ENCODE measurements at places on chromosomes 4 and X.

GRCh38 chrX:53337101-53337500 lies 55.7 kb upstream of the IQSEC2 start:
- no peaks in the 10 kb centered on the region for H3K27me3 ChIP-seq
- no peaks in the 10 kb centered on the region for H3K4me1 ChIP-seq
- DNase-seq = no peak
- no peak overlapping the region for H3K27ac ChIP-seq
- no peak overlapping the region for H3K4me3 ChIP-seq

- H3K4me1 ChIP-seq = no peaks in the 10 kb centered on the region
- no peaks in the 10 kb centered on the region for H3K27me3 ChIP-seq
- H3K27ac ChIP-seq = no peak overlapping the region
- H3K36me3 ChIP-seq = no peaks in the 10 kb centered on the region
- no peak overlapping the region for H3K4me3 ChIP-seq
Measured at GRCh38 chrX:8083286-8083685, 87.8 kb downstream of the VCX2 start.

DNA sequence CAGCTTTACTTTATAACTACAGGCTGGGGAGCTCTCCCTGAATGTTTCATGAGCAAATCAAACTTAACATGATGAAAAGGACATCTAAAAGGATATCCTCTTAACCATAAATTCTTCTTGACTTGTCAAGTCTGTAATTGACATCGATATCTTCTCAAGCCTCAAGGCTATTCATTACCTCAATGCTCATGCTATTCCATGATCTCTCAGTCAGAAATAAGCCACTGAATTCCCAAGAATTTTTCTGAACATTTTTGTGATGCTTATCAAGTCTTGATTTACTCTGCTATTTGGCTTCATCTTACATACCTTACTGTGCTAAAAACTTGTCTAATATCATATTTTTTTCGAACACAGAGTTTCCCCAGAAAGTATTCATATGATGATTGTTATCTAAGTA lies 433.4 kb downstream of the PDGFC start:
- H3K4me3 ChIP-seq = no peak overlapping the region
- no peaks in the 10 kb centered on the region for H3K27me3 ChIP-seq
- H3K36me3 ChIP-seq = no peaks in the 10 kb centered on the region
- no peak for DNase-seq

DNA sequence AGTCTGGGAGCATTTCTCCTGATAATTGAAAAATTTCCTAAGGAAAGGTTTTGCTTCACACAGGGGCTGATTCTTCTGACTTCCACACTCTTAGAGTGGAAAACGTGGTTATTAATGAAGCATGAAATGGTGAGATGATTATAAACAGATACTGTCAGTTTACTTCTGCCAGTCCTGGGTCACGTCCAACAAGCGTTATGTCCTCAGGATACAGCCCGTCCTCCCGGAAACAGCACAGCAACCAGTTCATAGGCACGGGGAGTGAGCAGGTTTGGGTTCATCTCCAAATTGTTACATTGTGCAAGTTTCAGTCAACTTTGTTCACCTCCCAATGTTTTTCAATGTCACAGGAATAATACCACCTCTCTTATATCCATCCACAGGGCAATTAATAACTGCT lies 98.8 kb downstream of the NPNT start:
- H3K36me3 ChIP-seq = no peaks in the 10 kb centered on the region
- H3K27me3 ChIP-seq = no peaks in the 10 kb centered on the region
- H3K4me1 ChIP-seq = peaks cover 8% of the 10 kb centered on the region
- H3K4me3 ChIP-seq = no peak overlapping the region

DNA sequence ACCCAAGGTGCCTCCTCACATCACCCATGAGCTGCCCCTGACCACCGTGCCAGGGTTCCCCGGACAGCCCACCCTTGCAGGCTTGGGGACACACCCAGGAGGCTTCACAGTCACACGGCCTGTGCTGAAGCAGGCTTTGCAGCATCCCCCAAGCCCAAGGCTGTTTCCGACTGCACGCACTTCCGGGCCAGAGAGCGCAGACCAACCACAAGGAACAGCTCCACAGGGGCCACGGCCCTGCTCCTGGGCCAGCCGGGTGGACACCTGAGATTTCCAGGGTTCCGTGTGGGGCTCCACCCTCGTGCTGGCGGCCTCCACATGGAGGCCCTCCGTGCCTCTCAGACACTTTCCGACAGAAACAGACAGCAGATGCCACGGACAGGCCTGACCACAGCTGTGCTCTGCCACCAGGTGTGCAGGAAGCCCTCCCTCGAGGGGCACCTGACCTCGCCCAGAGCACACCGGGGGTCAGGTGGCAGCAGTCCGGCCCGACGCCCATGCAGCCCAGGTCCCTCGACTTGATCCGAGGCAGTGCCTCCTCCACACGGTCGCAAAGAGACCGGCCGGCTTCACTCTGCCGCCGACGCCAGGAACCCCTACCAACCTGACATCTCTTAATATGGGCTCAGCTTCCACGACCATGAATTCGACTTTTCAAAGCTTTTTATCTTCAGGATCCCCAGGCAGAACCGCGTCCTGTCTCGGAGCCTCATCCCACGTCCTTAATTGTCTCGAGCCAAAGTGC lies 8.0 kb downstream of the CTBP1 start:
- no peaks in the 10 kb centered on the region for H3K4me1 ChIP-seq
- H3K27ac ChIP-seq = no peak overlapping the region
- peaks cover 17% of the 10 kb centered on the region for H3K36me3 ChIP-seq
- H3K4me3 ChIP-seq = no peak overlapping the region
- no peaks in the 10 kb centered on the region for H3K27me3 ChIP-seq

DNA sequence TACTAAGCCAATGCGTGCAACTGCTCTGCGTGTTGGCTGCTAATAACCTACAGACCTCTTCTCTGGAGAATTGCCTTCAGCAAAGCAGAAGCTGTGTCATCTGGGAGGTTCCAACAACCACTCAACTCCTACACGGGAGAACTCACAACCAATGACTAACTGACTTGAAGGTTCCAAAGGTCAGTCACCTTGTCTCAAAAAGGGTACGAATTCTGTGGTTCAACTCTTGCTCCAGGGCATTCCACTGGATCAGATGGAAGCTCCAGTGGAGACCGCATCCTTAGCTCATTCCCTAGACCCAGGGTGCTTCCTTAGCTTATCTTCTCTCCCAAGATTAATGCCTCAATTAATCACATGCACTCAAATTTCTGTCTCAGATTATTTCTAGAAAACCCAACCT lies 222.7 kb downstream of the CHIC2 start:
- no peak overlapping the region for H3K4me3 ChIP-seq
- peaks cover 14% of the 10 kb centered on the region for H3K4me1 ChIP-seq
- no peaks in the 10 kb centered on the region for H3K27me3 ChIP-seq
- no peaks in the 10 kb centered on the region for H3K36me3 ChIP-seq

DNA sequence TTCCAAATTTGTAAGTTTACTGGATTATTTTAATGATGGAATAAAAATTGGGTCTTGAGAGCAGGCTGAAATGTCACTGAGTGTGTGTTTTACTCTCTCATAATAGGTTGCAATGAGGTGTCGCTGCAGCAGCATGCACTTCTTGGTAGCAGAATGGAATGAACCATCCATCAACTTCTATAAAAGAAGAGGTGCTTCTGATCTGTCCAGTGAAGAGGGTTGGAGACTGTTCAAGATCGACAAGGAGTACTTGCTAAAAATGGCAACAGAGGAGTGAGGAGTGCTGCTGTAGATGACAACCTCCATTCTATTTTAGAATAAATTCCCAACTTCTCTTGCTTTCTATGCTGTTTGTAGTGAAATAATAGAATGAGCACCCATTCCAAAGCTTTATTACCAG lies 2.6 kb downstream of the SAT1 start:
- H3K4me1 ChIP-seq = peaks cover 21% of the 10 kb centered on the region
- no peaks in the 10 kb centered on the region for H3K27me3 ChIP-seq
- no peaks in the 10 kb centered on the region for H3K36me3 ChIP-seq
- no peak overlapping the region for H3K4me3 ChIP-seq
- peak overlapping the region; percentile 23 for H3K27ac ChIP-seq
- DNase-seq = no peak

DNA sequence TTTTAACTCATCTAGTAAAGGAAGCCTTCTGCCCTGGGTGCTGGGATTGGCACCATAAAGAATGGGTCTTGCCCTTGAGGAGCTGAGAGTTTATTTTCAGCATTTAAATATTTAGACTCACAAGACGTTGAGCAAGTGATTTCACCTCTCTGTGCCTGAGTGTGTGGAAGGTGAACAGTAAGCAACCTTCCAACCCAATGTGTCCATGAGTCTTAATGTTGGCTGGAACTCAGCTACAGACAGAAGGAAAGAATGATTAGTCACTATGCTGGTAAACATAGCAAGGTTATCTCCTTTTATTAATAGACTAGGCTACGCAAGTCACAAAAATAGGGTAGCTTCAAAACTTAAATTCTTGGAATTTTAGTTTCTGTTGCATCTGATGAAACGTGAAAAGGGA lies 277.4 kb upstream of the GATB start:
- no peaks in the 10 kb centered on the region for H3K4me1 ChIP-seq
- no peaks in the 10 kb centered on the region for H3K27me3 ChIP-seq
- peak; percentile 7 for DNase-seq
- H3K36me3 ChIP-seq = no peaks in the 10 kb centered on the region
- no peak overlapping the region for H3K27ac ChIP-seq

- H3K36me3 ChIP-seq = no peaks in the 10 kb centered on the region
- H3K4me3 ChIP-seq = no peak overlapping the region
- no peaks in the 10 kb centered on the region for H3K4me1 ChIP-seq
- DNase-seq = no peak
- no peak overlapping the region for H3K27ac ChIP-seq
- H3K27me3 ChIP-seq = no peaks in the 10 kb centered on the region
Measured at GRCh38 chr4:6621556-6621927, 18.9 kb upstream of the MRFAP1 start.

- H3K27ac ChIP-seq = no peak overlapping the region
- H3K36me3 ChIP-seq = no peaks in the 10 kb centered on the region
- no peaks in the 10 kb centered on the region for H3K4me1 ChIP-seq
- DNase-seq = no peak
Measured at GRCh38 chrX:132776486-132777210, 181.8 kb downstream of the HS6ST2 start.

- H3K4me1 ChIP-seq = peaks cover 17% of the 10 kb centered on the region
- DNase-seq = peak; percentile 88
- H3K27ac ChIP-seq = peak overlapping the region; percentile 27
- H3K27me3 ChIP-seq = peaks cover 23% of the 10 kb centered on the region
- peak overlapping the region; percentile 96 for H3K4me3 ChIP-seq
- H3K36me3 ChIP-seq = peaks cover 16% of the 10 kb centered on the region
Measured at GRCh38 chr4:108166441-108167315, 2.1 kb downstream of the LEF1 start.

DNA sequence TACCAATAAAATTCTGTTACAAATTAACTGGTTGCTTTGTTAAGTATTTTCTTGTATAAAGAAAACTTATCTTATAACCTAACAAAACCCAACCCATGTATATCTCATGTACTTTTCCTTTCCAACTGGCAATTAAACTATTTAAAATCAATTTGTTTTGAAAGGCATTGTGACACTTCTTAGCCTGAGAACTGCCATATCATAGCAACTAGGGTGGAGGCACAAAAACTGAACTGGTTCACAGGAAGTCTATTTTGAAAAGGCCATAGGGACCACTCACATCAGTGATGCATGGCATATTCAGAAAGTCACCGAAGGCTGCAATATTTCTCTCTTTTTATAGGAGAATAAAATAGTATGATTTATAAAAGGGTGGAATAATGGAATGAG lies 40.5 kb upstream of the ARSJ start:
- H3K36me3 ChIP-seq = no peaks in the 10 kb centered on the region
- H3K27ac ChIP-seq = no peak overlapping the region
- H3K27me3 ChIP-seq = no peaks in the 10 kb centered on the region
- no peak overlapping the region for H3K4me3 ChIP-seq
- no peak for DNase-seq
- no peaks in the 10 kb centered on the region for H3K4me1 ChIP-seq

- no peak overlapping the region for H3K4me3 ChIP-seq
- DNase-seq = no peak
Measured at GRCh38 chr4:114674080-114674479, 75.5 kb downstream of the UGT8 start.

GRCh38 chr4:107896158-107896645 lies 35.1 kb upstream of the CYP2U1 start:
- no peaks in the 10 kb centered on the region for H3K36me3 ChIP-seq
- no peaks in the 10 kb centered on the region for H3K4me1 ChIP-seq
- DNase-seq = no peak
- no peaks in the 10 kb centered on the region for H3K27me3 ChIP-seq

- H3K36me3 ChIP-seq = no peaks in the 10 kb centered on the region
- peak; percentile 4 for DNase-seq
- peaks cover 7% of the 10 kb centered on the region for H3K4me1 ChIP-seq
Measured at GRCh38 chrX:63961964-63962363, 176.9 kb upstream of the ARHGEF9 start.

GRCh38 chrX:108071578-108071977 lies 19.8 kb downstream of the PSMD10 start:
- no peak for DNase-seq
- H3K36me3 ChIP-seq = no peaks in the 10 kb centered on the region
- no peaks in the 10 kb centered on the region for H3K4me1 ChIP-seq
- no peaks in the 10 kb centered on the region for H3K27me3 ChIP-seq
- no peak overlapping the region for H3K27ac ChIP-seq

DNA sequence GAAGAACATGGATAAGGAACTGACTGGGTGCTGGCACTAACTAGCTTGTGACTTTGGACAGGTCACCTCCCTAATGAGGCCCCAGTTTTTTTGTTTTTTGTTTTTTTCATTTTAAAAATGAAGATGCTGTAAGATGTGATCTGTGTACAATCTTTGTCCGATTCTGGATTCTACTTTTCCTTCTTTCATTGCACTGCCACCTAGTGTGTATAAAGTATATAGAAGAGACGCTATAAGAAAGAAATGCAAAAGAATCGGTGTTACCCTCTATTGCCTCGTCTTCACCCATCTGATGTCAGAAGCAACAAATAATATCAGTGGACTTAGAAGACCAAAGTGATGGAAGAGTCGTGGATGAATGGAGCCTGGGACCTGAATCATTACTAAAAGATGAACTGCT lies 58.6 kb upstream of the P2RY10 start:
- H3K4me1 ChIP-seq = no peaks in the 10 kb centered on the region
- no peak overlapping the region for H3K4me3 ChIP-seq
- DNase-seq = peak; percentile 1
- H3K36me3 ChIP-seq = no peaks in the 10 kb centered on the region
- H3K27ac ChIP-seq = no peak overlapping the region

- no peaks in the 10 kb centered on the region for H3K27me3 ChIP-seq
- no peaks in the 10 kb centered on the region for H3K36me3 ChIP-seq
- H3K4me3 ChIP-seq = no peak overlapping the region
- H3K4me1 ChIP-seq = no peaks in the 10 kb centered on the region
- DNase-seq = no peak
Measured at GRCh38 chr4:7444731-7445130, 10.0 kb upstream of the PSAPL1 start.

Measured in cardiac muscle cell (in vitro differentiated cells and primary cell).